ENCODE measurements at places on chromosomes 16 and 17. TPM values are rescaled to one million over a fixed set of nuclear protein-coding genes. Genes with fewer than 3 reads are reported as not detected.
A peak's percentile ranks its signal among the peaks of the same experiment; 100 is the strongest.

- H3K36me3 ChIP-seq = no peaks in the 10 kb centered on the region
- no peaks in the 10 kb centered on the region for H3K27me3 ChIP-seq
- H3K4me1 ChIP-seq = no peaks in the 10 kb centered on the region
- no peak for DNase-seq
Observed at GRCh38 chr17:69801368-69801767, 273.7 kb upstream of the KCNJ16 start.

DNA sequence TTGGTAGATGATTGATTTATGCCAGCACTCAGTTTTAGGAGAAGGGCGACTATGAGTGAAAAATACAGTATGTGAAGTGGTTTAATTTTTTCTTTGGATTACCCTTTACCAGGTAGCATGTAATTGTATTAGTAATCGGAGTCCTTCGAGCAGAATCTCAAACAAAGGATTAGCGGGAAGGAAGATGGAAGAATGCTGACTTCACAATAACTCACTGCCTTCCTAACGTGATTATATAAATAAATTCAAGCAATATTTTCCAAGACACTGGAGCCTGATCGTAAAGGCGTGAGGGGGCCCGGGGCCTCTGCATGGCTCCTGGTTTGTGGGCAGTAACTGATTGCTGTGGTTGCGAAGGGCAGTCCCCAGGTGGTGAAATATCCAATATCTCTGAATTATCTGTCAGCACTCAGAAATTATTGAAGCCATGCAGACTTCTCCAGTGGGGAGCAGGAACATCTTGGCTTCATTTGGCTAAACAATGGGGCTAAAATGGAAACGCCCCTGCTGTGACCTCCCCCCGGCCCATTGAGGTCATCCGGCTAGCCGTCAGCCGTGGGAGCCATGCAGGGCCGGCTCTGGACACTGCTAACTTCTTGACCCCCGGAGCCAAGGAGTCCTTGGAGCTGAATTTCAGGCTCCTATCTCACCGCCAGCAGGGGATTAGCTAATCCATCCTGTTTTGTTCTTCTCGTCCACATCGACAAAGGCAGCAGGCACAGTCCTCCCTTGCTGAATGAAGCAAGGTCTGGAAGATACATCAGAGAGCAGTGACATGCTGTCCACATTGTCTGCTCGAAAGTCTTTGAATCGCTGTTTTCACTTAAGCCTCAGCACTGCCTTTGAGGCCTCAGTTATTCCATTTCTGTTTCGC is 295.9 kb upstream of the N4BP1 start:
- DNase-seq = no peak
- no peaks in the 10 kb centered on the region for H3K36me3 ChIP-seq
- H3K27ac ChIP-seq = no peak overlapping the region
- H3K27me3 ChIP-seq = peaks cover 7% of the 10 kb centered on the region
- H3K4me3 ChIP-seq = no peak overlapping the region

DNA sequence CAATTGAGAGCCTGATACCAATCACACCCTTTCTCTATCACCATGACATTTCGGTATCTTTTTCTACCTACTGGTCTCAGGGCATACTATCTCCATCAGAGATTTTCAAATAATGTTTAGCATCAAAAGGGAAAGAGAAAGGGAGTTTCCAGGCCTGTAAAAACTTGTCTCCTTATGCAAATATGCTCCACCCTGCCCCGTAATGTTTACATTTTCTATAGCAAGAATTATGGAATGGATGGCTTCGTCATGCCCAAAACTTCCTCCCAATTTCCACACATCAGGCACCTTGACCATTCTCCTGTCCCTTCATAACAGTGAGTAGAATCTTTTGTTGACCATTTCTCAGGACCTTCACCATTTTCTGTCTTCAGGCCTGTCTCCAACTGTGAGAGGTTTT is 30.9 kb upstream of the HLF start:
- peak overlapping the region; percentile 10 for H3K27ac ChIP-seq
- no peaks in the 10 kb centered on the region for H3K27me3 ChIP-seq
- no peak for DNase-seq

DNA sequence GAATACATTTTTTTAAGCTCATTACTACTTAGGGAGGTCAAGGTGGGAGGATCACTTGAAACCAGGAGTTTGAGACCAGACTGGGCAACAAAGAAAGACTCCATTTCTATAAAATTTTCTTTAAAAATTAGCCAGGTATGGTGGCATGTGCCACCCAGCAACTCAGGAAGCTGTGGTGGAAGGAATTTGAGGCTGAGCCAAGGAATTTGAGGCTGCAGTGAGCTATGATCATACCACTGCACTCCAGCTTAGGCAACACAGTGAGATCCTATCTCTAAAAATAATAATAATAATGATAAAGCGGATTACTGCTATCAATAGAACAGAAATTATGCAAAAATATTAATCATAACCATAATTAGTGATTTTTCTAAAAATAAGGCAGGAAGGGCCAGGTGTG is 170.3 kb downstream of the COPRS start:
- H3K4me3 ChIP-seq = no peak overlapping the region
- DNase-seq = no peak
- H3K4me1 ChIP-seq = no peaks in the 10 kb centered on the region
- peaks cover 28% of the 10 kb centered on the region for H3K27me3 ChIP-seq
- no peak overlapping the region for H3K27ac ChIP-seq

DNA sequence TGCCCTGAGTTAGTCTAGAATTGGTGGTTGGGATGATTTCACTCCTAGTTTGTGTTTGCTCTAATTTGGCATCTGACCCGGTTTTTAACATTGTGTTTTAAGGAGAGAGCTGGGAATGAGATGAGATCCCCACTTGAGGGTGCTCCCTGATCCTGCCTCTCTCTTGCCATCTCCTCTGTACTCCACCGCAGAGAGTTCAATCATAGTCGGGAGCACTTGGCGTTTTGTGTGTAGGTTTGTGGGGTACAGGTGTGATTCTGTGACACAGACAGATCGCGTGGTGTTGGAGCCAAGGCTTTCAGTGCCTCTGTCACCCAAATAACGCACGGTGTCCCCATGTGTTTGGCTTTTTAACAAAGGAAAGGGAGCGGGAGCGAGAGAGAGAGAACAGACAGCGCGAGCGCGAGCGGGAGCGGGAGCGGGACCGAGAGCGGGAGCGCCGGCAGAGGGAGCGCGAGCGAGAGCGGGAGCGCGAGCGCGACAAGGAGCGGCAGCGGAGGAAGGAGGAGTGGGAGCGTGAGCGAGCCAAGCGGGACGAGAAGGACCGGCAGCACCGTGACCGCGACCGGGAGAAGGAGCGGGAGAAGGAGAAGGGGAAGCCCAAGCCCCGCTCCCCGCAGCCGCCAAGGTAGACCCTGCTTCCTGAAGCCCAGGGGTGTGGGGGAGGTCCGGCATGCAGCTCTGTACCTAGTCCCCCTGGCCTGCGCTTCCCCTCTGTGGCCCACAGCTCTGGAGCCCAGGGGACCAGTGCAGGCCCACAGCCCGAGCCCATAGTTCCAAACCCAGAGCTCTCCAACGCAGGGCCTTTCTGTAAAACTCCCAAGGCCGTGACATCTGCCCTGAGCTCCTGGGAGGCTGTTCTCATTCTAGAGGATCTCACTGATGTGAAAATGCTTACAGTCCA is 27.2 kb upstream of the IL17C start:
- H3K4me1 ChIP-seq = peaks cover 21% of the 10 kb centered on the region
- DNase-seq = no peak
- no peaks in the 10 kb centered on the region for H3K27me3 ChIP-seq
- peak overlapping the region; percentile 86 for H3K27ac ChIP-seq

TMEM100 gene
- total RNA-seq = not detected
